ENCODE measurements at places on chromosomes 3 and 15.

DNA sequence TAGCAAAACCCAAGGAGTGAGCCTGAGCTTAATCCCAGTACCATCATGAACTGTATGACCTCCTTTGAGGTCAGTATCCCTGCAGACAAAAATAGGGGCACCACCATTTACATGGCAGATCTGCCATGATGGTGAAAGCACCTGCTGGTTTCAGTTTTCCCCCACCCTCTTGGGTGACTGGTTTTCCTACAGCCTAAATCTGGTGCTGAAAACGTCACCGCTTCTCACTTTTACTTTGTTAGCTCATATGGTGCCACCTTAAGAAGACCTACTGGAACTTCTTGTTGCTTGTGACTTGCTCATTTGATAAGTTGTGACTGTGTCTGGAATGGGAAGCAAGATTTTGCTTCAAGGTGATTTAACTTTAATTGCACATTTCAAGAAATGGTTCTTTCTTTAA lies 5.1 kb downstream of the PPP1R2 start:
- no peak for DNase-seq

GRCh38 chr3:171901615-171902312 lies 58.6 kb downstream of the TMEM212 start:
- DNase-seq: no peak

DNA sequence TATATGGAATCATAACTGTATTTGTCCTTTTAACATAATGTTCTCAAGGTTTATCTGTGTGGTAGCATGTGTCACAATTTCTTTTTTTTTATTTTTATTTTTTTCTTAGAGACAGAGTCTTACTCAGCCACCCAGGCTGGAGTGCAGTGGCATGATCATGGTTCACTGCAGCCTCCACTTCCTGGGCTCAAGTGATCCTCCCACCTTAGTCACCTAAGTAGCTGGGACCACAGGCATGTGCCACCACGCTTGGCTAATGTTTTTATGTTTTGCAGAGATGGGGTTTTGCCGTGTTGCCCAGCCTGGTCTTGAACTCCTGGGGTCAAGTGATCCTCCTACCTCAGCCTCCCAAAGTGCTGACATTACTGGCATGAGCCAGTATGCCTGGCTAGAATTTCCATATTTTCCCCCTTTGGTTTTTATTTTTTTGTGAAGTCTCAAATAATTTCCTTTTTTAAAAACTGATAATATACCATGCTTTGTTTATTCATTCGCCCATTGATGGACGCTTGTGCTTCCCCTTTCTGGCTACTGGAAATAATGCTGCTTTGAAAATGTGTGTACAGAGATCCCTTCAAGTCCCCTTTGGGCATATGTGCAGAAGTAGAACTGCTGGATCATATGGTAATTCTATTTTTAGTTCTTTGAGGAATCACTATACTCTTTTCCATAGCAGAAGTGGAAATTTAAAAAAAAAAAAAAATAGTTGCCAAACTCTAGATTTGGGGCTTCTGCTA lies 28.4 kb downstream of the TMEM40 start:
- no peak for DNase-seq

GRCh38 chr15:75647370-75648155 lies at the start of gene SNX33:
Gene SNX33, plus strand, starts transcription at chr15:75647912. Its CDS starts 1,191 bp downstream, at chr15:75649103.
- DNase-seq: no peak
